ENCODE measurements at places on chromosomes 1 and 21.

DNA sequence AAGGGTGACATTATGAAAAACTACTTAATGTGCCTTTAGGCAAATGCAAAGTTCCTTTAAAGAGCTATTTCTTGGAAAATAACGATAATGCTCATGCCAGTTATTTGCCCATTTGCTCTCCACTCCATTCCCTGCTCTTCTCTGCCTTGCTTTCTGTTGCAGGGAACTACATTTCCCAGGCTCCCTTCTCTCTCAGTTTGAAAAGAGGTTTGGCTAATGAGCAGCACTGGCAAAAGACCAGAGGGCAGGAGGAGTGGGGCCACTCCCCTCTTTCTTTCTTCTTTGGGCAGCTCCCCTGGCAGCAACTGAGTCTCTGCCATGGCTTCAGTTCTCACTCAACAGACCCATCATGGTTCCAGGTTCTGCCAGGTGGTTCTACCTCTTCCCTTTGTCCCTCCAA is 130.5 kb downstream of the RWDD3 start:
- DNase-seq, result no peak

- peak; percentile 79 for DNase-seq
Measured at GRCh38 chr1:153465811-153466636, 5.6 kb upstream of the S100A7 start.

DNA sequence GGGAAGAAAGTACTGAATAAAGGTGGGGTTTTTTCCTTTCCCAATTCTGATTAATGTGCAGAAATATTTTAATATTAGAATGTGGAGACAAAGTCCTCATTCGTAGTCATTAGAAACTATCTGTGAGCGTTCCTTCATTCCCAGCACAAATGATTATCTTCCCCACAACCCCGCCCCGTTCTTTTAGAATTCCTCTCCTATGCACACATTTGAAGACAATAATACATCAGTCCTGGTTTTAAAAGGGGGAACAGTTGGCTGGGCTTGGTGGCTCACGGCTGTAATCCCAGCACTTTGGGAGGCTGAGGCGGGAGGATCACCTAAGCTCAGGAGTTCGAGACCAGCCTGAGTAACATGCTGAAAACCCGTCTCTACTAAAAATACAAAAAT is 876 bp downstream of the ALDH9A1 start:
- DNase-seq, result peak; percentile 1

DNA sequence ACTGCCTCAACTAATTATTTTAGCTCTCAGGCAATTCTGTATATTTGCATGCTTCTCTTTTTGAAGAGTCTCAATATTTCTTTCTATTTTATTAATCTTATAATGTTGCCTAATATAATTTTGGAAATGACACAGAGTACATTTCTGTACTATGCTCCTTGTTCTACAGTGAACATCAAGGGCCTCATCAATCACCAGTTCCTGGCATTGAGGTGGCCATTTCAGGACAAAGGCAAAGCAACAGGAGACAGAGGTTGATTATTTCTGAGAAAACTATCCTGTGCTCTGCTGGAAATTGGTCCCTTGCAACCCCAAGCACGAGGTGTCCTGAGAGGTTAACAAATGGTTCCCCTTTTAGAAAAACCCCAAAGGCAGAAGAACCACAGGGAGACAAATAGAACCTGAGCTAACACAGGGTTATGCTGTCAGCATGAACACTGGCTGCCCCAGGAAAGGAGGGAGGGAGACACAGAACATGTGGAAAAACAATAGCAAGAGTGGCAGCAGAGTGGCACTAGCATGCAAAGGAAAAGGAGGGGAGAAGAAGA is 63.9 kb upstream of the VAV3 start:
- no peak for DNase-seq

- no peak for DNase-seq
Measured at GRCh38 chr1:60130703-60131102, 57.1 kb upstream of the C1orf87 start.

- no peak for DNase-seq
Measured at GRCh38 chr1:237838320-237838719, 52.4 kb downstream of the ZP4 start.

- DNase-seq, result no peak
Measured at GRCh38 chr1:118437664-118438063, 252.6 kb upstream of the SPAG17 start.

- peak; percentile 83 for DNase-seq
Measured at GRCh38 chr1:29237852-29238619, 1.7 kb downstream of the PTPRU start.

All from eye (tissue), 1 donor.